Stimulated activated CD4-positive, alpha-beta T cell treated with anti-CD3 and anti-CD28 coated beads, Interleukin-1b, Interleukin-23, amount 100 ng/mL, for 24 hours (primary cell): ENCODE measurements at places on chromosomes 13 and 19.

DNA sequence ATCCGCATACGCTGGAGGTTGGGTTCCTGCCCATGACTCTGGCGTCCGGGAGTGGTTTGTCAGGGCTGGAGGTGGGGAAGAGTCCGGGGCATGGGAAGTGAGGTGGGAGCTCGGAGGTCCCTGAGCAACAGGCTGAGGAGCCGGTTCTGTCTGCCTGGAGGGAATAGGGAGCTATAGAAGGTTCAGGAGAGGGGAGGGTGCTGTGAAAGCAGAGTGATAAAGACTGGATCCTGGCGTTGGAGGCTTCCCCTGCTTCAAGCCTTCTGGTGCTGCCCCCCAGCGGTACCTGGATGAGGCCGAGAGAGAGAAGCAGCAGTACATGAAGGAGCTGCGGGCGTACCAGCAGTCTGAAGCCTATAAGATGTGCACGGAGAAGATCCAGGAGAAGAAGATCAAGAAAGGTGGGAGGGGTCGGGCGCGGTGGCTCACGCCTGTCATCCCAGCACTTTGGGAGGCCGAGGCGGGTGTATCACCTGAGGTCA lies 2.6 kb downstream of the HMG20B start:
- no peak for DNase-seq

DNA sequence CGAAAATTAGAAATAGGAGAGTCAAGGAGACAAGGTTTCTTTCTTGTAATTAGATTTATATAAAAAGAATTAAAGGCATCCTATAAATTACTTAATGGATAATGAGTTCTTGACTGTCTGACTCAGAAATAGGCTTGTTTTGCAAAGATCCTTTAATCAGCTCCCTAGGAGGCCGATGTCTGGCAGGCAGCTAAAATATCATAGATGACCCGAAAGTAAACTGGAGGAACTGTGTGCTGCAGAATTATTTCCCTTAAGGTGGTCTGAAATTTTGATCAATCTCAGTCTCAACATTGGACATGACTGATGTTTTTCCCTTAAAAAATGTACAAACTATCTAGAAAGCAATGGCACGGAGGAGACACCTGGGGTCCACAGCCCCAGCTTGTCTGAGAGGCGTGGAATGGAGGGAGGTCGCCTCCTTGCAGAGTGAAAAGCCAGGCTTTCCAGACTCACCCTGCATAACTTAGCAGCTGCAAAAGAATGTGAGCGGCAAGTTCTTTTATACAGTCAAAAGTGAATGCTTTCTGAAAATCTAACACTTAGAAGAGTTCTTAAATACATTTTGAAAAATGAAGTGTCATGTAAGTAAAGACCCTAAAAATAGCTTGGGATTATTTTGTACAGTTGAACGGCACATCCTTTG lies 44.8 kb downstream of the MBNL2 start:
- no peak for DNase-seq

DNA sequence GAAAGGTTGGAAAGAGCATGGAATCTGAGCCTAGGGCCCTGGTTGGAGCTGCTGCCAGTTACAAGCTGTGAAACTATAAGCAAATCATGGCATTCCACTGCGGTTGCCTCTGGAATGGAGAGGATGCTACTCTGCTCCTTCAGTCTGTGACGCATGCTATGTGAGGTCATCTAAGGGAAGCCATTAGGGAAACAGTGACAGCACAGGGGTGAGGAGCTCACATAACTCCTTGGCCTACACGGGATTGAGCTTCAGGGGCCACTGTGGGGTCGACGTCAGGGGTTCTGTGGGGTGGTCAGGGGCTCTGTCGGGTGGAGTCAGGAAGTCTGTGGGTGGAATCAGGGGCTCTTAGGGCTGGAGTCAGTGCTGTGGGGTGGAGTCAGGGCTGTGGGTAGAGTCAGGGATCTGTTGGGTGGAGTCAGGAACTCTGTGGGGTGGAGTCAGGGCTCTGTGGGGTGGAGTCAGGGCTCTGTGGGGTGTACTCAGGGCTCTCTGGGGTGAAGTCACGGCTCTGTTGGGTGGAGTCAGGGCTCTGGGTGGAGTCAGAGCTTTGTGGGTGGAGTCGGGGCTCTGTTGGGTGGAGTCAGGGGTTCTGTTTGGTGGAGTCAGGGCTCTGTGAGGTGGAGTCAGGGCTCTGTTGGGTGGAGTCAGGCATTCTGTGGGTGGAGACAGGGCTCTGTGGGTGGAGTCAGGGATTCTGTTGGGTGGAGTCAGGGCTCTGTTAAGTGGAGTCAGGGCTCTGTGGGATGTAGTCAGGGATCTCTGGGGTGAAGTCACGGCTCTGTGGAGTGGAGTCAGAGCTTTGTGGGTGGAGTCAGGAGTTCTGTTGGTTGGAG lies 35.8 kb upstream of the MEDAG start:
- no peak for DNase-seq

DNA sequence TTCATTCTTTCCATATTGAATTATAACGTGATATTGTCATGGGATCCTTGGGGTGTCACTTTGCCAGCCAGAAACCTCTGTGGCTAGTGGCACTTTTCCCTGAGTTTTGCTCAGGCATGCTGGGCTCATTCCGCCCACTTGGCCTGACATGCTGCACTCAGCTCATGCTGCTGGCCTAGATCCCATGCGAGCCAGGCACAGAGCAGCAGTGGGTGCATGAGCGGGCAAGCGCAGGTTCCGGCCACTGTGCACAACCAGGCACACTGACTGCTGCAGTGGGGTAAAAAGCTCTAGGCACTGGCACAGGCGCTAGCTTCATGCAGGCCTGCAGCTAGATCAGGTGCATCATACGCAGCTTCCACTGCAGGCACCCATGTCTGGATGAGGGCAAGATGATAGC lies 221.2 kb downstream of the MAB21L1 start:
- DNase-seq: no peak

DNA sequence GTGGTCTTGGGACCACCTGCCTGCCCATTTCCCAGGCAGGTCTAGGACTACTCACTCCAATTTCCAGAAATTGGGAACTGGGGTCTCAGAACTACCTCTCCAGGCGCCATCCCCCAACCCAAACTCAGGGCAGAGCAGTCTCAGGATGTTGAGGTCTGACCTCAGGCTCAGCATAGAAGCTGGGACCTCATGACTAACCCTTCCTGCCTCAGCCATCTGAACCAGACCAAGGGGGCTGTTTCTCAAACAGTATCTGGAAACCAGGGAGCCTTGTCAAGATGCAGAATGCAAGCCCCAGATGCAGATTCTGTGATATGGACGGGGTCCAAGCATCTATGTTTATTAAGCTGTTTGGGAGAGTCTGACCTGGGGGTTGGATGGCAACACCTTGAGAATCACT lies 1.3 kb downstream of the FBXW9 start:
- no peak for DNase-seq

- peak; percentile 27 for DNase-seq
These were observed 1.3 kb downstream of the CARM1 start for GRCh38 chr19:10872546-10873107.

DNA sequence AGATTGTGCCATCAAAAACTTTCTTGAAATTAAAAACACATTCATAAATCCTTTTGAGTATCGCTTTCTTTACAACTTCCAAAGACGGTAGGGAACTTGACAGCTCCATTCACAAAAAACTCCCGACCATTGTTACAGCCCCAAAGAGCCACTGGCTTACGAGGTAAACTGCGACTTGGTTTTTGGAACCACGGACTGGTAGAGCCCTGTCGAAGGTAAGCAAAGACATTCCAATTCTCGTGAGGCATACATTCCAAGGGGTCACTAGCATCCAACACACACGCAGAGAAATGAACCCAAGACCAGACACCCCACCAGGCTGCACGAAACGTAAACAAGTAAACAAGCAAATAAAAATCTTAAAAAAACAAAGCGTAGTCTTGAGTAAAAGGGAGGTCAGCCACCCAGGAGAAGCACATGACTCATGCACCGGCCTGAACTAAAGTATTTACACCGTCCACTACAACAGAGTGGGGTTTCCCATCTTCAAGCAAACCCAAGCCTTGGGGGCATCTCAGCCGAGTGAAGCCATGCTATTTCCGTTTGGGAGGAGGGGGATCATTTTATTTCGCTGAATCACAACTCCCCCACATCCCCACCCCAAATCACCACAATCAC lies 1.4 kb downstream of the BRD4 start:
- no peak for DNase-seq
